D341Med (cell line): ENCODE measurements at places on chromosomes 5 and 9.

DNA sequence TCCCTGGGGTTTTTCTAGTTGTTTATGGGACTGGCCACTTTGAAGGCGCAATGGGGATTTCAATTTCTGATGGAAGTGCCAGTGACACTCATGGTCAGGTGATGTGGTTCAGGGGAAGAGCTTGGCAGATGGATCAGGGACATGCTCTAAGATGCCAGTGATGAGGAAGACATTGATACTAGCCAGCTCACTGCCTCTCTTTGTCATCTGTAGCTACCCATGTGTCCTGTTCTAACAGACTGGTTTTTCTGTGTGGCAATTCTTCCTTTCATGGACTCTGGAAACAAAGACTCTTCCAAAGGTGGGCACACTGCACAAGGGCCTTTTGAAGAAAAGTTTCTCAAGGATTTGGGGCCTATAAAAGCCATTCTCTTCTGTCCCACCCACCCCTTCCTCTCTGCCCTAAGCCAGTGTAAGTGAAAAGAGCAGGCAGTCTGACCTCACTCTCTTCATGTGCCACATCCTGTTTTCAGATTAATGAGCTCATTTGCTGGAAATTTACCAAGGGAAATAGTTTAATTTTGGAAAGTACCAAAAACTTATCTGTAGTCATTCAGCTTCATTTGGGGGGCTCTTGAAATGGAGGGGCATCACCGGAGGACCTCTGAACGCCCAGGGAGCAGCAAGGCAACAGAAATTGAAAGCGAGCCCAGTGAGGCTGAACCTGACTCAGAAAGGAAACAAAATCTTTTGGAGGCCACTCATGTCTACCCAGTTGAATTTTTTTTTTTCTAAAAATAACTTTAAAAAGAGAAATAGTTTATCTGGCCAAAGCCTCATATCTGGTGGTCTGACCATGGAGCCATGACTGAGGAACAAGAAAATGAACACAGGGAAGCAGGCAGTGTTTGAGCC lies 4.9 kb upstream of the TRAF1 start:
- no peak for DNase-seq

DNA sequence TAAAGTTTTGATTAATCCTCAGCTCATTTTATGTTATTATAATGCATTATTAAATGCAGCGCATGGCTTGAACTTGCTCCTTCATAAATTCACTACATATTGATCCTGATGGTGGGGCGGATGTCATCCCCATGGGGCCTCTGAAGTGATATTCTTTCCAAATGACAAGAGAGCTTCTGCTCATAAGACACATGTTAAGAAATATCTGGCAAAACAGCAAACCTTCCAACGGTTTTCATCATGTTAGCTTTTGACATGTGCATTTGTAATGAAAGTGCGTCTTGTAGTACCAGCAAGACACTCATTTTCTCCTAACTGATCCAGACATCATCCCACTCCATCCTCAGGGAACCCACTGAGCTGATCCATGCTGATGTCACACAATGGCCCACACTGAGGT lies 45.7 kb downstream of the SEMA5A start:
- DNase-seq: no peak

DNA sequence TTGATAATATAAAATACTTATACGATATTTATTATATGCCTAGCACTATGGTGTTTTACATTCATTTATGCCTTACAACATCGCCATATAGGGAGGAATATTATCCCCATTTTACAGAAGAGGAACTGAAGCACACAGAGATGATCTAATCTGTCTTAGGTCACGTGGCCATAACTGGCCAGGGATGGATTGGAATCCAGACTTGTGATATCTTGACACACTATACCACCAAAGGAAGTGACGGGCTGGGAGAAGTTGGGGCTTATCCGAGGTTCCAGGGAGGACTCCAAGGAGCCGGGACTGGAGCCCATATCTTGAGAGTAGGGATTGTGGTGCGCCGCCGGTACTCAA lies 129.8 kb downstream of the TMEM174 start:
- no peak for DNase-seq

DNA sequence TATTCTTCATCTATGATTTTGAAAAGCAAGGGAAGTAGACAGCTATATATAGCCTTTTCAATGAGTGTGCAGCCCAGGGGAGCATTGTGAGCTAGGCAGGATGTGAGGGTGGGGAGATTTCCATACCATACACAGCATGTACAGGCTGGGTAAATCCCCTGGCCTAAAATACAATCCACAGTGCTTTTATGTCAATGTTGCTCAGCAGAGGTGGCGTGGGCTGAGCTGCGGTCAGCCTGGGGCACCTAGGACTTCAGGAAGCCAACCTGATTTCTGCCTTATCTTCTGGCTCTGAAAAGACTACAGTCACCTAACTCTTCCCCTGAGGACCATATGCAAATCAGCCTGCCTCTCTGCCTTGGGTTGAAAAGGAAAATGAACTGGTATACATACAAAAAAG lies 6.3 kb upstream of the GARIN3 start:
- DNase-seq: no peak

- DNase-seq: no peak
Measured at GRCh38 chr5:96687080-96687479, 24.9 kb downstream of the CAST start.

DNA sequence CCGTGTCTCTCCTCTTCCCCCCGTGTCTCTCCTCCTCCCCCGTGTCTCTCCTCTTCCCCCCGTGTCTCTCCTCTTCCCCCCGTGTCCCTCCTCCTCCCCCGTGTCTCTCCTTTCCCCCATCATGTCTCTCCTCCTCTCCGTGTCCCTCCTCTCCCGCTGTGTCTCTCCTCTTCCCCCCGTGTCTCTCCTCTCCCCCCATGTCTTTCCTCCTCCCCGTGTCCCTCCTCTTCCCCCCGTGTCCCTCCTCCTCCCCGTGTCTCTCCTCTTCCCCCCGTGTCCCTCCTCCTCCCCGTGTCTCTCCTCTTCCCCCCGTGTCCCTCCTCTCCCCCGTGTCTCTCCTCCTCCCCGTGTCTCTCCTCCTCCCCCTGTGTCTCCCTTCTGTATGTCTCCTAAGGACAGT lies 12.8 kb upstream of the RNU6ATAC start:
- DNase-seq: no peak

DNA sequence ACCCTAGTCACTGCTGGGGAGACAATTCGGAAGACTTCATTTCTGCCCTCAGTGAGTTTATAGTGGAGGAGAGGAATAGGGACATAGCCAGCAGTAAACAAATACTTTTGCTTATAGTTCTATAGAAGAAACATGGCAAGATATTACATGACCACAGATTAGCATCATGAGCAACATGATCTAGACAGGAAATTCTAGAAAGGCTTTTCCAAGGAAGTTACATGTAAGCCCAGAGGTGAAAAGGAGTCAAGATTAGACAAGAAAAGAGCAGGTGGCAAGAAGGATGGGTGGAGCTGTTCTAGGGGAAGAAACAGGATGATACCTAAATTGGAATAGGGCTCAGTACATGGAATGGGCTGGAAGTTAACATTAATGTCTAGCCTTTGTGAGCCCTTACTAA lies 82.8 kb upstream of the MYO10 start:
- DNase-seq: no peak

DNA sequence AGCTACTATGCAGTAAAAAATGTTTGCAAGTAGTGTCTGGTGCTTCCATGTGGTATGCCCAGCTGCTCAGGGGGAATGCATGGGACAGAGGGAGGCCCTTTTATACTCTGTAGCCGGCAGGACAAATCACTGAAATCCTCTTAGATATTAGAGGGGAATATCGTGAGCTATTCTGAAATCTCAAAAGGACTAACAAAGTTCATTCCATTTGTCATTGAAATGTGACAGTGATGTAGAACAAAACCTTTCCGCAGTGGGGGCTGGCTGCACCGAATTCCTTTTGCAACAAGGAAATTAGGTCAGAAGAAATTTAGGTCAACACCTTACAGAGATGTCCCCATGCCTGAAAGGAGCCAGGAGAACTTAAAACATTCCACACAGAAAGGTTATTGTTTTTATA lies 72.4 kb upstream of the MEF2C start:
- no peak for DNase-seq

DNA sequence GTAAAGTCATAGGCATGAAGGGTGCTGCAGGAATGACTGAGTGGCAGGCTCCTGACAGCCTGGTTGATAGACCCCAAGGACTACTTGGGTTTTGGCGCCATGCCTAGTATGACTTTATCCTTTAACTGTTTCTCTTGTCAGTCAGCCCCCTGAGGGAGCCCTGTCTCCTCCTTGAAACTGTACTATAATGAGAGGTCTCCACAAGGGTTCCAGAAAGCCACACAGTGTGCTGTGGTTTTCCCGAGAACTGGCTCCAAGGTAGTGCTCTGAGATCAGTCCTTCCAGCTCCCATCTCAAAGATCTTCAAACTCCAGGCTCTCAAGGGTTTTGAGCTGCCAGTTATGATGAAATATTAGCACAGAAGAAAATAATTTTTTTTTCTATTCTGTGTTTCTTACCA lies 26.7 kb upstream of the TNC start:
- no peak for DNase-seq

- DNase-seq: peak; percentile 5
Measured at GRCh38 chr5:179385914-179386313, 40.7 kb upstream of the ADAMTS2 start.

DNA sequence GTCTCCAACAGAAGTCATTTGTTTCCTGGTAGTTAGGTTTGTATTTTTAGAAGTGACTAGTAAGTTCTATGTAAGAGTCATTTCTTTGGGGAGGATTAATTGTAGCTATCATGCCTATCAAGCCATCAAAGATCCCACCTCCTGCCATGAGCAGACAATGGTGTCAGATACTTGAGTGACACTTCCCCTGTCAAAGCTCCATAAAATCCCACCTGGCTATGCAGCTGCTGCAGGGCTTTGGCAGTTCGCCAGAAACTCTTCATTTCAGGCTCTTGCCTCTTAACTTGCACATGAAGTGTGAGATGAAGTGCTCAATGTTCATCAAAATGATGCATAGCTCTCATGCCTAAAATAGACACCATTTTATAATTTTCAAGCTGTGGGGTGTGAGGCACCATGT lies 312.1 kb downstream of the CDH12 start:
- DNase-seq: no peak

- DNase-seq: no peak
Measured at GRCh38 chr5:151202381-151203139, 21.3 kb downstream of the CCDC69 start.

- DNase-seq: no peak
Measured at GRCh38 chr9:137055385-137056364, 1.8 kb upstream of the ENTPD2 start.

GRCh38 chr5:137867664-137868063 lies at the start of gene MYOT:
Gene MYOT (plus strand): TSS chr5:137867860. CDS start chr5:137870652, 2,792 bp downstream.
- no peak for DNase-seq

- no peak for DNase-seq
Measured at GRCh38 chr5:76982450-76982849, 29.6 kb downstream of the CRHBP start.

- DNase-seq: peak; percentile 79
Measured at GRCh38 chr5:53480416-53481158, at the start of gene FST. Gene FST (plus strand): TSS chr5:53480629. CDS start chr5:53480792, 163 bp downstream.

DNA sequence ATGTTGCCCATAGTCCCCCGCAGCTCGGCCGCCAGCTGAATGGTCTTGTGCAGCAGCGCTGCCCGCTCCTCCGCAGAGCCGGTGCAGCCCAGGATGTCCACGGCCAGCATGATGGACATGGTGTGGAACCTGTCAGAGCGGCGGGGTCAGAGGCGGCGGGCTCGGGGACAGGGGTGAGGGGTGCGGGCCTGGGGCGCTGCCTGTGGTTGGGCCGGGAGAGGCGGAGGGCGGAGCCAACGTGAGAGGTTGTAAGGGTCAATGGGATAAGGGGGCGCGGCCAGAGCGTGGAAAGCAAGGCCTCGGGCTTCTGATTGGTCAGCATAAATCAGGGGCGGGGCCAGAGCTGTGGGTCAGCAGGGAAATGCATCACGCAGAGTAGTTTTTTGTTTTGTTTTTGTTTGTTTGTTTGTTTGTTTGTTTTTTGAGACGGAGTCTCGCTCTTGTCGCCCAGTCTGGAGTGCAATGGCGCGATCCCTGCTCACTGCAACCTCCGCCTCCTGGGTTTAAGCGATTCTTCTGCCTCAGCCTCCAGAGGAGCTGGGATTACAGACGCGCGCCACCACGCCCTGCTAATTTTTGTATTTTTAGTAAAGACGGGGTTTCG lies 6.8 kb upstream of the TOR2A start:
- DNase-seq: no peak

- DNase-seq: no peak
Measured at GRCh38 chr5:55219770-55220169, 7.3 kb downstream of the MCIDAS start.

DNA sequence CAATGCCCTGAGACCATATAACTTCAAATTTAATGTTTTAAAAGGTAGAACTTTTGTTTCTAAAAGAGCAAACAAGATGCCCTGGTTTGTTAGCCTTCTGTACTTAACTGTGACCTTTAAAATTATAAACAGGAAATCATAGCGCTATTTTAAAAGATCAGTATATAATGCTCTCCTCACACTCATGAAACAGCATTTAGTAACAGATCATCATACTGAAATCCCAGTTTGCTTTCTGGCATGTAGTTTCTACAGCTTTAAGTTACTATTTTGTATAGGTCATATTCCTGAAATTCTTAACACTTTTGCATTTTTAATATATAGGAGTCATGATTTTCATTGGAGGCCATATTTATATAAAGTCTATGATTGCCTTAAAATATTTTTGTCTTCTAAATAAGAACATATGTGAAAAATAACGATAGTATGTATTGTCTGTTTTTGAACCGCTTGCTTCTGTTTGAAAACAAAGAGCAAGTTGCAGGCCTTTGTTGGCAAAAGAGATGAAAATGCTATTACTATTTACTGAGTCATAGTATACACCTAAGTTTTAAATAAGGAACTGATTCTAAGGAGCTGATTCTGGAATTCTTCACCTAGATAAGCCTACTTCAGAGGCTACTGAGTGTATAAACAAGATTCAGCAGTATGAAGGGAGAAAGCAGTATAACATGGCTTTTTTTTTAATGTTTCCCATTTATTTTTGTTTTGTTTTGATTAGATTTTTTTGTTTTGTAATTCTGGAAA lies 20.5 kb downstream of the SRFBP1 start:
- no peak for DNase-seq

DNA sequence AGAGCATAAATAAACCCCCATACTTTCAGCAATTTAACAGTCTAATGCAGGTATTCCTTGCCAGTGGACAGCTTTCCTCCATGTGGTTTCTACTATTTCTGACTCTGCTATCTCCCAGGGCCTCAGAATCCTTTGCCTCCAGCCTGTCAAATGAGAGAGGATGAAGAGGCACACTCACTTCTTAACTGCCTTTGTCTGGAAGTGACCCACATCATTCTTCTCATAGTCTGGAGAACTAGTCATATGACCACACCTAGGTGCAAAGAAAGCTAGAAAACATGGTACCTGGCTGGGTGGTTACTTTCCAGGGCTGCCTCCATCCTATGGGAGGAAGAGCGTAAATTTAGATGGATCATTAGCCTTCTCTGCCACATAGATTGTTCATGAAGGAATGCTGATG lies 22.5 kb downstream of the PALM2AKAP2 start:
- no peak for DNase-seq

DNA sequence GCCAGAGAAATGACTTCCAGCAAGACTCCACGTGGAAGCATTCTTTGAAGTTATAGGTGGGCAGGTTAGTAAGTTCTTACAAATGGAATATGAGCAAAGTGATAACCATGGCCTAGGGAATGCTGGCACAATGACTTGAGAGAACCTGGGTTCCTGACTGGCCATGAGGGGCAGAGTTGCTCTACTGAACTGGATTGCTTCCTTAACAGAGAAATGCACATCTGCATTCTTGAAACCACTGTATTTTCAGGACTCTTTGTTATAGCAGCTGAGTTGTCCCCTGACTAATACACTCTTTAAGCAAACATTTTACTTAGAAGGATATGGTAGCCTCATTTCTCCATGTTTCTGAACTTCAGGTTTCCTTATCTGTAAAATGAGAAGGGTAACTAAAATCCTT lies 108.3 kb upstream of the GNA14 start:
- DNase-seq: no peak
